ENCODE measurements at places on chromosomes 5 and 9.

DNA sequence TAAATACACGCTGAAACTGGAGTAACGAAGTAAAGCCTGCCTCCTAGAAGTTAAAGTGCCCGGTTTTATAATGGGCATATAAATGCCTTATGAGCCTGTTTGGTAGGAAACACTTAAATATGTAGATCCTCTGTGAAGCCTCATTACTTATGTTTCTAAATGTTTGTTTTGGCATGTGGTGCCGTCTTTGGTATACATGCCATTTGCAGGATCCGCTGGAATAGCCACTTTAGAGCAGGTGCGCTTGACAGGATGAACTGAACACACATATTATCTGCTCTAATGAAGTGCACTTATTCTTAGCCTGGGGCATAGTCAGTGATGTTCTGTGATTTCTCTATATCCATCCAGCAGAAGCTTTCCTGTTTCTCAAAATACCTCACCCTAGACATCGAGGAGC, 778.1 kb upstream of the WWC1 start:
- no peak for DNase-seq

GRCh38 chr9:134390537-134390936, 64.3 kb downstream of the RXRA start:
- no peak for DNase-seq

GRCh38 chr5:139668064-139668880, 20.1 kb downstream of the CXXC5 start:
- DNase-seq = peak; percentile 73

DNA sequence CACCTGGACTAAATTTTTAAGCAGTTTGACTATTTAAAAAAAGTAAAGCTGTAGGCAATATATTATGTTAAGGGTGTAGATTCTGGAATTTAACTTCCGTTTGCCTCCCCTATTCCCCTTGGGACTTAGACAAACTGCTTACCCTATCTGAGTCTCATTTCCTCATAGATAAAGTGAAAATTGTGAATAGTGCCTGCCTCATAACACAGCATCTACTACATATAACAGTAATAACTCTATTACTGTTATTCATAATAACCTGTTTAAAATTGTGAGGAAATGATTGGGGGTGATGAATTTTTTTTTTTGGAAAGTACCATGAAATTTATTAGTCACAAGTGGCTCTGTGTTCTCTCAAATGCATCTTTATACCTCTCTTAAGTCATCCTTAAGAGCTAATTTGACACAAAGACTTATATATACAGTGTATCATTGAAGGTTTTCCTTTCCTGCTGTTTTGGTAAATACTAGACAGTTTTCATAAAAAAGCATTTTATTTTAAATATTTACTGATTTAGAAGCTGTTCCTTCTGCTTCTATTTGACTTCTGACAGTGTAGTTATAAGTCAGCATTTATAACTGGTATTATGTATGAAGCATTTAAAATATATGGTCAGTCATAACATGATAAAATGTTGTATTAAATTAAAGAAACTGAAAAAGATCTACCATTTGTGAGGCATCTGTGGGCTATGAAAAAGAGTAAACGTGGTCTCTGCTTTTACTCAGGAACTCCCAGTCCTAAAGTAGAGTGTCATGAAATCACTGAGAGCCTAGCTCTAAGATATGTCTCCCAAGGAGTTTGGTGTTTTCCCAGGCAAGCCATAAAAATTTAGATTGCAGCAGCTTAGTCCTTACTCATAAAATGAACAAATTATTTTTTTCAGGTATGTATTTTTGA, 46.4 kb downstream of the MCCC2 start:
- DNase-seq = no peak

- DNase-seq = no peak
These were observed 23.1 kb downstream of the IQGAP2 start for GRCh38 chr5:76425928-76426804.

DNA sequence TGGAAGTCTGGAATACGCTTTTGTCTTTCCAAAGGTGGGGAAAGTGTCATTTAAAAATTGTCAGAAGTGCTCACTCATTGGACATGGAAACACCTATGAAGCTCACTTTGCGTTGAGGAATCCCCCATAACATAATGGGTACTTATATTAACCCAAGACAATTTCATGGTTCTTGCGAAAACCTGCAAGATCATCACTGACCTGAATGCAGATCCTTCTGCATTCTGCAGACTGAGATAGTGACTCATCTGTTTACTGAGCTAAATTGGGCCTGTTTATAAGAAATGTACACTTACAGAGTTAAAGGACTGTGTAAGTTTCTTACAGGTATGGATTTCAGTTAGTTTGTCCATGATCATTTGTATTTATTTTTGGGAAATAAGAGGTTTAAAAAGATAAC, 153.0 kb downstream of the HMHB1 start:
- no peak for DNase-seq

- DNase-seq = no peak
These were observed 63.9 kb downstream of the FAM114A2 start for GRCh38 chr5:153974813-153975163.

- DNase-seq = no peak
These were observed 39.4 kb downstream of the CTNNAL1 start for GRCh38 chr9:108973895-108974294.

GRCh38 chr5:58937031-58937681, 354.3 kb downstream of the RAB3C start:
- no peak for DNase-seq

Data from DMS 273 treated with DMSO at 0.1 percent for 48 hours (cell line).